ENCODE measurements at places on chromosomes 2 and 18. TPM values are rescaled to one million over a fixed set of nuclear protein-coding genes. Genes with fewer than 3 reads are reported as not detected.

The SERPINB13 gene
- total RNA-seq = not detected

The PNPT1 gene
- total RNA-seq = 29.5 TPM

The CHAC2 gene
- 1.5 TPM for total RNA-seq

The SIX3 gene
- total RNA-seq = not detected

The CMPK2 gene
- total RNA-seq = 3.0 TPM

GRCh38 chr18:66655407-66655806 lies 51.5 kb upstream of the CDH19 start:
- H3K36me3 ChIP-seq = no peaks in the 10 kb centered on the region
- no peak for DNase-seq
- no peak overlapping the region for H3K27ac ChIP-seq
- no peak overlapping the region for H3K4me3 ChIP-seq

DNA sequence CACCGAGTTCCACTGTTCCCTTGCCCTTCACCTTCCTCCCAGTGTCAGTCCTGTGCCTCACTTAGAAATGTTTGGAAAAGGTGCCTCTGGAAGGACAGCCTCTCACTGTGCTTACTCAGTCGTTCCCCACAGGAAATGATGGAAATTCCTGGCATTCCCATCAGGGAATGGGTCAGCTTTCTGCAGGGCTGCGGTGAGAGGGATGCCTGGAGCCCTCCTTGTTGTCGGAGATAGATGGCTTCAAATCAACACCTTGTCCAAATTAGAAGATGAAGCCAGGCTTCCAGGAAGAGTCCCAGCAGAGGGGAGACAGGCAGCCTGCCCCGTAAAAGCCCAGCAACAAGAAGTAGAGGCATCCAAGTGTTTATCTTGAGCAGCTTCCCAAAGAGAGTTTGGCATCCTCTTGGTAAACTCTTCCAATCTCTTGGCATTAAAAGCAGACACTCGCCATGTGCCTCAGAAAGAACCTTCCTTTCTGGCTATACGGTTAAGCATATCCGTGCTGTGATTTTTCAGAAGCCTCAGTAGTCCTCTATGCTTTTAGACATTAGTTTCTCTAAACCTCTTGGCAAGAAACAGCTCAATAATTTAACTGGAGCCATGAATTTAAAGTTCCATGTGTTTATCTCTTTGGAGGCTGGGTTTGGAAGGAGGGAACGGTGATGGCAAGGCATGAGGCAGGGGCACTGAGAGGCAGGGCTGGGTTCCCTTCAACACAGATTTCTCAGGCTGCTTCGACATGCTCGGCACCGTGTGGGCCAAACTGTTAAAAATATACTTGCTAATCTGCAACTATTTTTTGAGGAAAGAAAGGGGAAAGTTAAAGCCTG lies 25.1 kb downstream of the COLEC12 start:
- peaks cover 20% of the 10 kb centered on the region for H3K27me3 ChIP-seq
- H3K27ac ChIP-seq = no peak overlapping the region
- no peak for DNase-seq
- no peak overlapping the region for H3K4me3 ChIP-seq

DNA sequence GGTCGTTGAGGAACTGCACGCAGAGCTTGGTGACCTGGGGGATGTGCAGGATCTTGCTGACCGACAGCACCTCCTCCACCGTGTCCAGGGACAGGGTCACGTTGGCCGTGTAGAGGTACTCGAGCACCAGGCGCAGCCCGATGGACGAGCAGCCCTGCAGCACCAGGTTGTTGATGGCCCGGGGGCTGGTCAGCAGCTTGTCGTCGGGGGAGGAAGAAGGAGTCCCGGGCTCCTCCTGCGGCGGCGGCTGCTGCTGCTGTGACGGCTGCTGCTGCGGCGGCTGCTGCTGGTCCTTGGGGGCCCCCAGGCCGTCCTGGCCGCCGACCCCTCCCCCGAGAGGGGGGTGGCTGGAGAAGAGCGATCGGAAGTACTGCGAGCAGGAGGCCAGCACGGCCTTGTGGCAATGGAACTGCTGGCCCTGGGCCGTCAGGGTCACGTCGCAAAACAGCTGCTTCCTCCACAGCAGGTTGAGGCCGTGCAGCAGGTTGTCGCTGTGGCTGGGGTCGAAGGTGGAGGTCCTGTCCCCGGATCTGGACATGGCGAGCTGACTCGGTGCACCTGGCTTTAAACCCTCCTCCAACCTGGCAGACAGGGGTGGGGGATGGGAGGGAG lies 2.7 kb downstream of the KLHL14 start:
- H3K27ac ChIP-seq = no peak overlapping the region
- no peaks in the 10 kb centered on the region for H3K36me3 ChIP-seq
- H3K4me3 ChIP-seq = no peak overlapping the region
- no peak for DNase-seq

- no peaks in the 10 kb centered on the region for H3K4me1 ChIP-seq
- no peak for DNase-seq
- no peak overlapping the region for H3K4me3 ChIP-seq
- no peak overlapping the region for H3K27ac ChIP-seq
- H3K36me3 ChIP-seq = no peaks in the 10 kb centered on the region
These were observed 148.3 kb downstream of the HNMT start for GRCh38 chr2:138112536-138112935.

DNA sequence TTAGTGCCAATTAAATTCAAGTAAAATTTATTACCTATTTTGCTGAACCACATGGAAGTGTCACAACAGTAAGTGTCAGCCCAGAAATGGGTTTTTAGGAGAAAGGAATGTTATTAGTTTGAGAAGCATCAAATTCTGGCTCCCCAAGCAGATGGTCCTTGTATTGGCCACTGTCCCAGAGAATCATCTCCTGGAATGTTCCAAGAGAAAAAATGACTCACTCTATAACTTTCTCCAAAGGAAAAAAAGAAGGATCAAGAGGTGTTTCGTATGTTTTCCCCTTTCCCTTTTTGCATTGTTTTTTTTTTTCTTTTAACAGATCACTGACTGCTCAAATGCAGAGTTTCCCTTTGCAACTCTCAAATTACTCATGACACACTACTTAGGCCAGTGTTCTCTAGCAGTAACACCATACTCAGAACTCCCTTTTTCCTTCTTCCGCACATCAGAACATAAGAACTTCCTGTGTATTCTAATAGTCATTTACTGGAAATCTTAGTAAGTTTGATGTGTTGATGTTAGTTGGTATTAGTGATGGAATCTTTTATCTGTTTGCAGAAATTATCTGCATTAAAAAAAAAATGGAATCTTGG lies 390.3 kb downstream of the GPD2 start:
- no peaks in the 10 kb centered on the region for H3K4me1 ChIP-seq
- H3K4me3 ChIP-seq = no peak overlapping the region
- no peak overlapping the region for H3K27ac ChIP-seq
- no peaks in the 10 kb centered on the region for H3K36me3 ChIP-seq

DNA sequence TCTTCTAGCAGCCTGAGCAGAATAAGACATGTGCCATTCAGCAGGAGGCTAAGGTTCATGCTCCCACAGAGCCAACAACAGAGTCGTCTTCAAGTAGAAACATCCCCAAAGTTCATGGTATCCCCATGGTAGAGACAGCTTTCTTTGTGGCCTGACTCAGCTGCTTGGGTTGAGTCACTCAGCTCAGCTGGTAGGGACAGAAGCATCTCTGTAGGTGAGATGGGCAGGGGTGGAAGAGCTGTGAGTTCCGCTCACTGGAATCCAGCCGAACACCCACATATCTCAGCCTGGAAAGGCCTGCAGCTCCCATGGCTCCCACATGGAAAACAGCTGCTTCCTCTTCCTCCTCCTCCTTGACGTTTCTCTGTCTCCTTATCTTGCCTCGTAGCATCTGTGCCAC lies 792.7 kb downstream of the RNF144A start:
- H3K4me3 ChIP-seq = no peak overlapping the region
- no peak overlapping the region for H3K27ac ChIP-seq
- H3K4me1 ChIP-seq = no peaks in the 10 kb centered on the region
- H3K27me3 ChIP-seq = no peaks in the 10 kb centered on the region

DNA sequence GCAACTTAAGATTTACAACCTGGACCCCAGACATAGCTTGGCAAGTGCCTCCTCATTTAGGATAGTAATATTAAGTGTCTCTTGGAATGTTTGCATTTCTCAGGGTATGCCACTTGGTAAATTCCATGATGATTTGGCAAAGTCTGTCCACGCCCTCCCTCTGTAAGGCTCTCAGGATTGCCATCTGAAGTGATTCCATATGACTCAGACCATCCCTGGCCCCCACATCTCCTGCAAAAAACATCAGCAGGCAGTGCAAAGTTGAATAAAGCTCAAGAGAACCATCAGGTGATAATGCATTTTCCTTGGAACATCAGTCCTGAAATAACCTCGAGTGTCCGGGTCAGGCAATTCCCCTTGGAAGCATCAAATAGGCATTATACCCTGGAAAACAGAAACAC lies 27.1 kb upstream of the PIEZO2 start:
- H3K27ac ChIP-seq = no peak overlapping the region
- no peak for DNase-seq
- H3K4me3 ChIP-seq = no peak overlapping the region
- H3K4me1 ChIP-seq = no peaks in the 10 kb centered on the region

- no peak overlapping the region for H3K27ac ChIP-seq
- no peak for DNase-seq
- no peaks in the 10 kb centered on the region for H3K36me3 ChIP-seq
These were observed 253.5 kb downstream of the ACKR3 start for GRCh38 chr2:236823041-236823629.

DNA sequence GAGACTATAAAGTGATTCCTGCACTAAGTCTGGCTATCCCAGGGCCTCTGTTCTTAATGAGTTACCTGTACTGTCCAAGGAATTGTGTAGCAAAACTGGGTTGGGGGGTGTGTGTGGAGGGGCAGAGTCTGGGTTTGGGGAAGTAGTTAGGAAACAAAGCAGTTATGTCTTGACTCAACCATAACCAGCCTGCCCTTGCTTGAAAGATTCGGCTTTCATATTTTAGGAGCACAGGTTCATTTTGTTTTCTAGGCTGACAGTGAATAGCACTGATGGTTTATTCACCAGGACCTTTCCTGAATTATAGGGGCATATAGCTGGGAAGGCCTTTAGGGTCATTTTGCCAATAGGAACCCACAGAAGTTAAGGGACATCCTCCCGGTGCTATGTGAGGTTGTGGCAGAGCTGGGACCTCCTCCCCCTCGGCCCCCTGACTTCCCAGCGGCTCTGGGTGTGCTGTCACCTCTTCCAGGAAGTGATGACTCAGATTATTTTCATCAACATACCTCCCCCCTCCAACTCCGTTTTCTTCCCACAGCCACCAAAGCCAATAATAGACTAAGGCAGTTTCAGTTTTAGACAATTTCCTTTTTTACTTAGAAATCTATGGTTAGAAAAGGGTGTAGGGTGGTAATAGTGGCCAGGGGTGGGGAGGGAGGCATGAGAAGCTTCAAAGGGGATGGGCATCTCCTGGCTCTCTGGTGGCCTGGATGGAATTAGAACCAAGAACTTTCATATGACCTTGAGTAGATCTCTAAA lies 44.8 kb downstream of the SETBP1 start:
- peaks cover 92% of the 10 kb centered on the region for H3K4me1 ChIP-seq
- no peaks in the 10 kb centered on the region for H3K36me3 ChIP-seq
- DNase-seq = peak; percentile 45
- peak overlapping the region; percentile 87 for H3K27ac ChIP-seq

GRCh38 chr18:433960-434359 lies 66.5 kb downstream of the COLEC12 start:
- DNase-seq = no peak
- H3K27me3 ChIP-seq = peaks cover 5% of the 10 kb centered on the region
- H3K36me3 ChIP-seq = no peaks in the 10 kb centered on the region
- no peak overlapping the region for H3K27ac ChIP-seq
- no peak overlapping the region for H3K4me3 ChIP-seq
- no peaks in the 10 kb centered on the region for H3K4me1 ChIP-seq

DNA sequence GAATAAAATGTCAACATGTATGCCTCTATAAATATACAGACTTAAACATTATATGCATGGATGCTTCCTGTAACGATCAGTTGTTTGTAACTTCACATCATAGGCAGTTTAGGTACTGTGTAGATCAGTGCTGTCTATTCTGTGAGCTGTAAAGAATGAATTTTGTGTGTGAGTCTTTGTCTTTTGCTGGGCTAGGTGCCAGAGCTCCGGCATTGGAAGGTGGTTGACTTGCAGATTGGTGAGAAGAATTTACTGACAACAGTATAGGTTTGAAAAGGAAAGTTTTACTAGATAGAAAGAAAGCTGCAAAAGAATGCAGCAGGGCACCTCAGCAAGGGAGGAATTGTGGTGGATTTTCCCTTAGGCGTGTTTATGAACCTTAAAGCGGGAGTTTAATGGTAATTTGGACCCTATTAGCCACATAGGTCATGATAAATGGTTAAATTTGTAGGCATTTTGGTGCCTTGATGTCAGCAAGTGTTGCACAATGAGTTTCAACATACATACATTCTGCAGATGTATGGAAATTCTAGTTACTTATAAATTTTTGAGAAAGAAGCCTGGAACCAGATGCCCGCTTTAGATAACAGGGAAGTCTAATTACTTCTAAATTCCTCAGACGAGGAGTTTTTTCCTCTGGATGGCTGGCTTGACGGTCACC lies 6.7 kb upstream of the QPCT start:
- H3K27ac ChIP-seq = no peak overlapping the region
- DNase-seq = no peak
- peaks cover 3% of the 10 kb centered on the region for H3K27me3 ChIP-seq
- no peaks in the 10 kb centered on the region for H3K36me3 ChIP-seq

DNA sequence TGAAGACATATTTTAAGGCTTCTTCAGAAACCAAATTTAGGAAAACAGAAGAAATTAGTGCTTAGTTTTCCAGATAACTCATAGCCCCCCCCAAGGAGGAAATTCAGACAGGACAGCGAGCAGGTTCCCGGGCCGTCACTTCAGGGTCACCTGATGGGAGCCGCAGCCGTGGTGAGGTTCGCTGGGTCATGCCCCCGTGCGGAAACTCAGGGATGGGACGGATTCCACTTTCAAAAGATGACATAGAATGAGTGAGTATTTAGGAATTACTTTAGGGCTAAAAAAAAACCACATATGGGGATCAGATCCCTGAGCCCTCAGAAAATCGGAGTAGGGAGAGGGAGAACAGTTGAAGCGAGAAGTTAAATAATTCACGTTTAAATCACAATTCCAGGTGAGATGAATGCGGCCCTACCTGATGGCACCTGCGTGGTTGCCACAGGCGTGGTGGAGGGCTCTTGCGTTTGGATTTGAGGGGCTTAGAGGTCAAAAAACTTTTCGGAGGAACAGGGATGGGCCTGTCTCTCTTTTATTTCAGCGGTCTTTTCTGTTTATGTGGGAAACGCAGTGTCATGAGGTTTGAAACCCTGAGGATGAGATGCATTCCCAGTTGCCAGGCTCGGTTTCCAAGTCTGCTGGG lies 114.4 kb downstream of the NFATC1 start:
- no peak overlapping the region for H3K4me3 ChIP-seq
- H3K27me3 ChIP-seq = no peaks in the 10 kb centered on the region
- peak overlapping the region; percentile 63 for H3K27ac ChIP-seq
- DNase-seq = no peak
